Lung microvascular endothelial cell (primary cell): ENCODE measurements at places on chromosomes 2 and 18. TPM values are rescaled to one million over a fixed set of nuclear protein-coding genes. Genes with fewer than 3 reads are reported as not detected.

Gene EFHD1
- 0.20 TPM in 1 of 2 replicates, not detected in the other for total RNA-seq

Gene MPPE1
- 11.6 and 13.9 TPM in 2 replicates for total RNA-seq

Gene DYNAP
- total RNA-seq, result not detected in 2 replicates

Gene TRIM43
- not detected in 2 replicates for total RNA-seq

Gene VWC2L
- total RNA-seq, result not detected in 2 replicates

Gene C2orf80
- not detected in 2 replicates for total RNA-seq

Gene PCARE
- not detected in 2 replicates for total RNA-seq

Gene PMAIP1
- 9.2 and 13.7 TPM in 2 replicates for total RNA-seq

Gene STARD6
- total RNA-seq, result 0.20 TPM in 1 of 2 replicates, not detected in the other

Gene EFR3B
- total RNA-seq, result 0.65 and 1.4 TPM in 2 replicates

Gene PIEZO2
- 169 and 256 TPM in 2 replicates for total RNA-seq
